A172 (cell line): ENCODE measurements at places on chromosomes 1 and 21. TPM values are rescaled to one million over a fixed set of nuclear protein-coding genes. Genes with fewer than 3 reads are reported as not detected.

Gene OLIG2
- 1.4 and 3.9 TPM in 2 replicates for total RNA-seq

Gene FMOD
- not detected in 2 replicates for total RNA-seq

Gene RNU1-4
- under 0.01 and 255 TPM in 2 replicates for total RNA-seq

Gene KRTAP13-2
- not detected in 2 replicates for total RNA-seq

Gene AGT
- 14.6 and 15.2 TPM in 2 replicates for total RNA-seq

Gene CASQ2
- total RNA-seq: not detected in 2 replicates

Gene AZIN2
- 0.74 and 2.7 TPM in 2 replicates for total RNA-seq

Gene USH2A
- 6.9 and 8.1 TPM in 2 replicates for total RNA-seq

Gene MARK1
- 0.34 and 1.2 TPM in 2 replicates for total RNA-seq

Gene KISS1
- 1.4 and 6.2 TPM in 2 replicates for total RNA-seq

Gene NLRP3
- 0.24 and 0.43 TPM in 2 replicates for total RNA-seq

Gene TPTE
- 1.2 and 2.5 TPM in 2 replicates for total RNA-seq

Gene TCHHL1
- total RNA-seq: not detected in 2 replicates

Gene ATP8B2
- 93.9 and 129 TPM in 2 replicates for total RNA-seq

Gene PCP4
- total RNA-seq: 0.67 TPM in 1 of 2 replicates, not detected in the other

Gene LCE1D
- total RNA-seq: not detected in 2 replicates

Gene RPL11
- 609 and 964 TPM in 2 replicates for total RNA-seq

Gene GJB3
- total RNA-seq: 0.74 and 1.6 TPM in 2 replicates

Gene LRRC53
- total RNA-seq: not detected in 2 replicates

Gene ANGPTL1
- not detected in 2 replicates for total RNA-seq

Gene NR1I3
- total RNA-seq: 0.50 TPM in 1 of 2 replicates, not detected in the other

Gene KIAA1614
- 3.8 and 9.4 TPM in 2 replicates for total RNA-seq

Gene EPHA10
- total RNA-seq: not detected in 2 replicates

Gene S100A2
- 41.3 and 63.0 TPM in 2 replicates for total RNA-seq

Gene EEIG2
- total RNA-seq: 18.9 and 20.2 TPM in 2 replicates

Gene CD1C
- not detected in 2 replicates for total RNA-seq

Gene RRP1
- total RNA-seq: 63.7 and 77.7 TPM in 2 replicates

Gene SUSD4
- total RNA-seq: 0.05 TPM in 1 of 2 replicates, not detected in the other

Gene PALMD
- total RNA-seq: 0.69 and 0.88 TPM in 2 replicates

Gene NID1
- 52.1 and 57.5 TPM in 2 replicates for total RNA-seq

Gene THEMIS2
- not detected in 2 replicates for total RNA-seq

Gene C1orf87
- total RNA-seq: not detected in 2 replicates

Gene KDF1
- total RNA-seq: not detected in 2 replicates

Gene TACSTD2
- not detected in 2 replicates for total RNA-seq

Gene CNR2
- not detected in 2 replicates for total RNA-seq

Gene GUCA2A
- total RNA-seq: not detected in 2 replicates

Gene PTPN14
- total RNA-seq: 42.8 and 46.0 TPM in 2 replicates

Gene CELA2A
- total RNA-seq: not detected in 2 replicates

Gene KRTAP12-4
- total RNA-seq: not detected in 2 replicates

Gene ILDR2
- total RNA-seq: 0.12 and 0.48 TPM in 2 replicates

Gene PLPP3
- 2.8 and 5.9 TPM in 2 replicates for total RNA-seq

Gene DNAH14
- total RNA-seq: not detected in 2 replicates

Gene ST7L
- 14.8 and 25.4 TPM in 2 replicates for total RNA-seq

Gene PTPRU
- 3.0 and 7.4 TPM in 2 replicates for total RNA-seq

Gene ERICH3
- 0.07 TPM in 1 of 2 replicates, not detected in the other for total RNA-seq

Gene CENPF
- total RNA-seq: 149 and 175 TPM in 2 replicates

Gene TAS1R1
- not detected in 2 replicates for total RNA-seq

Gene PDZK1IP1
- 0.79 and 6.0 TPM in 2 replicates for total RNA-seq

Gene EPHA8
- total RNA-seq: not detected in 2 replicates

Gene PADI4
- total RNA-seq: 0.29 and 0.50 TPM in 2 replicates

Gene CRP
- total RNA-seq: not detected in 2 replicates

Gene SPATA21
- not detected in 2 replicates for total RNA-seq

Gene CYP4B1
- not detected in 2 replicates for total RNA-seq

Gene TRIM63
- total RNA-seq: not detected in 2 replicates

Gene KIF17
- 2.1 and 3.6 TPM in 2 replicates for total RNA-seq

Gene NGF
- 1.7 and 2.8 TPM in 2 replicates for total RNA-seq
